ENCODE measurements at places on chromosomes 7 and 10. TPM values are rescaled to one million over a fixed set of nuclear protein-coding genes. Genes with fewer than 3 reads are reported as not detected.

Gene NUTM2A
- 1.3 TPM for polyA plus RNA-seq

Gene TMEM213
- polyA plus RNA-seq, result 96.9 TPM

Gene ACHE
- polyA plus RNA-seq, result 1.6 TPM

Gene FRAT2
- polyA plus RNA-seq, result 5.4 TPM

Gene CEP55
- 0.39 TPM for polyA plus RNA-seq

Gene PLAC9
- 49.9 TPM for polyA plus RNA-seq

Gene CALML3
- 15.9 TPM for polyA plus RNA-seq

Gene PNLIPRP3
- polyA plus RNA-seq, result not detected

Gene POT1
- 16.5 TPM for polyA plus RNA-seq

Gene RTKN2
- polyA plus RNA-seq, result 0.24 TPM

Gene GPR15LG
- not detected for polyA plus RNA-seq

DNA sequence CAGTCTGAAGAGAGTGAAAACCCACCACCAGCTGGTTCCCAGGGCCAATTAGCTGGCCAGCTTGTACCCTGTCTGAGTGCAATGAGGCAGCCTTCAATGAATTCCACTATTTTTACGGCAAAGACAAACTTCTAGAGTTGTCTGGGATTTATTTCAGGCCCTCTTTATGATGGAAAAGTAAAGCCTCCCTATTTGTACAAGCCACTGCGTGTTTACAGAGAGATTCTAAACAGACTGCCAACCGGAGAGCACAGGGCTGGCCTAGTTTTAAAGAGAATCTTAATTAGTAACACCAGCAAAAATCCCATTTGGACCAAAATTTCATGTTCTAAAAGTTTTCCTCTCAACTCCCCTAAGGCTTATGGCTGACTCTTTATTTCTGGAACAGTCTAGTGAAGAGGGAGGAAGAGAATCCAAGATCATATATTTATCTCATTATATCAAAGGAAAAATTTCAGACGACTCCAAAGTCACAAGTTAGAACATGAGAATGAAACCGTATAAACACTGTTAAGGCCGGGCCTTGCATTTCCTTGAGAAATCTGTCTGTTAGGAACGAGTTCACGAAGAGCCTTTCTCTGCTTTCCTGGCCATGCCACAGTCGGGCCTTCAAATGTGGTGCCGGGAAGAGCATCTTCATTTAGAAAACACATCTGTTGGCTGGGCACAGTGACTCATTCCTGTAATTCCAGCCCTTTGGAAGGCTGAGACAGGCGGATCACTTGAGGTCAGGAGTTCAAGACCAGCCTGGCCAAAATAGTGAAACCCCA is 724.6 kb upstream of the NRP1 start:
- no peak for DNase-seq

GRCh38 chr10:29859521-29860130 is 199.8 kb downstream of the JCAD start:
- no peak for DNase-seq

- DNase-seq, result no peak
These were observed 12.7 kb upstream of the ATP6V0E2 start for GRCh38 chr7:149860821-149861727.

DNA sequence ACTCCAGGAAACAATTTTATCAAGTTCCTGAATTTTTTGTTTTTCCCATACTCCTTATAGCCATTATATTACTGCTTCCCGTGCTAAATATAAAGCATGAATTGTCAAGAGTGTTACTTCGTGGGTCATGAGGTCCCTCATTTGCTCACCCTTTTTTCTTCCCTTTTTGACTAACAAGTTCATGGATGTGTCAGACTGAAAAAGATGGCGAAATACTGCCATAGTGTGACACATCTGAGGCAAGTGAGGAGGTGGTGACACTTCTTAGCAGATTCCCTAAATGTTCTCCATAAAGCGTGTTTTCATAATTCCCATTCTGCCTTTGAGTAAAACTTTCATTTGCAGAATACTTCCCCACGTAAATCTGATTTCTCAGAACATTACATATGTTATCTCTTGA is 269.6 kb upstream of the FZD1 start:
- DNase-seq, result no peak

GRCh38 chr10:93462371-93462770 is 19.8 kb downstream of the MYOF start:
- no peak for DNase-seq

DNA sequence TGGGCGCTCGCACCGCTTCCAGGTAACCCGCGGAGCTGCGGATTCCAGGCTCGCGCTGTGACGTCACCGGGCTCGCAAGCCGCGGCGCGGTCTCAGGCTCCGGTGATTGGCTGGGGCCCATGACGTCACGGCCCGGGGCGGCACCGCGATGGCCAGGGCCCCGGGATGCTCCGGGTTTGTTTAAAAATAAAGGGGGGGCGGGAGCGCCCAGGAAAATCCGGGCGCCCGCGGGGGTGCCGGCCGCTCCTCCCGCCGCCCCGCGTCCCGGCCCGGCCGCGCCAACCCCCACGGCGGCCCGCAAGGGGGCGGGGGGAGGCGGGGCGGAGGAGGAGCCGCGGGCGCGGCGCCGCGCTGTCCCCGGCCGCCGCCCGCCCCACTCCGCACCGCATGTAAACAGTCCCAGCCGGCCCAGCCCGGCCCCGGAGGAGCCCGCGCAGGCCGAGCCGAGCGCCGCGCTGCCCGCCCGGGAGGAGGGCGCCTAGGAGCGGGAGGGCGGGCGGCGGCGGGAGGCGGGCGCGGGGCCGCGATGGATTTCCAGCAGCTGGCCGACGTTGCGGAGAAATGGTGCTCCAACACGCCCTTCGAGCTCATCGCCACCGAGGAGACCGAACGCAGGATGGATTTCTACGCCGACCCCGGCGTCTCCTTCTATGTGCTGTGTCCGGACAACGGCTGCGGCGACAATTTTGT is at the start of gene MTURN:
MTURN (plus strand) TSS at position 376 of the 690 bp plus-strand sequence; CDS start at position 527, 151 bp downstream.
- peak; percentile 94 for DNase-seq

DNA sequence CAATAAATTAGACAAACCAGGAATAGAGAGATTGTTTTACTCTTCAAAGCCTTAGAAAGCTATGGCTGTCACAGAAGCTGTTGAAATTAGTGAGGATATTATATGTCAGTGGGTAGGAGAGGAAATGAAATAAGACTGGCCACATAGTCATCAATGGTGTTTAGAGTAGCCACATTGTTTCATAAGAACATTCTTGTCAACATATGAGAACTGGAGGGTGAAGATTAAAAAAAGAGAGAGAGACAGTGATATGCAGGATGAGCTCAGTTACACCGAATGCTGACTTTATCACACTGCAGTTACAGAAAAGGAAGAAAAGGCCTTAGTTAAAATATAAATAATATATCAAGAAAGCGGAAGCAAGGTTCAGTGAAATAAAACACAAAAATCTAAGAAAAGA is 412.0 kb downstream of the CNTNAP2 start:
- DNase-seq, result no peak

- DNase-seq, result peak; percentile 73
These were observed 123.3 kb downstream of the PRPF18 start for GRCh38 chr10:13709931-13710650.

DNA sequence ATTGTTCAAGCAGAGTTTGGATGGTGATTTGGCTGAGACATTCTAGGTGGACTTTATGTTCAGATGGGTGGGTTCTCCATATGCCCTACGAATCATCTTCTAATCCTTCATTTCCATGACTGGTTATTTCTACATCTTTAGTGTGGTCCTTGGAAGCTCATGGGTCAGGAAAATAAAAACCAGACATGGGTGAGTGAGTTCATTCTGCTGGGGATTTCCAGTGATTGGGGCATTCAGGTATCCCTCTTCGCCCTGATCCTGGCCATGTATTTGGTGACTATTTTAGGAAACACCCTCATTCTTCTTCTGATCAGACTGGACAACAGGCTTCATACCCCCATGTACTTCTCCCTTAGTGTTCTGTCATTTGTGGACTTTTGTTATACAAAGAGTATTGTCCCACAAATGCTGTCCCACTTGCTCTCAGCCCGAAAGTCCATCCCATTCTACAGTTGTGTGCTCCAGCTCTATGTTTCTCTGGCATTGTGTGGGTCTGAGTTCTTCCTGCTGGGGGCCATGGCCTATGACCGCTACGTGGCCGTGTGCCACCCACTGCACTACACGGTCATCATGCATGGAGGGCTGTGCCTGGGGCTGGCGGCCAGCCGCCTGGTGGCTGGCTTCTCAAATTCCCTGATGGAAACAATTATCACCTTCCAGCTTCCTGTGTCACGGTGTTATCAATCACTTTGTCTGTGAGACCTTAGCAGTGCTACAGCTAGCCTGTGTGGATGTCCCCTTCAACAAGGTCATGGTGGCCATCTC is 19.2 kb upstream of the OR6B1 start:
- DNase-seq, result no peak

DNA sequence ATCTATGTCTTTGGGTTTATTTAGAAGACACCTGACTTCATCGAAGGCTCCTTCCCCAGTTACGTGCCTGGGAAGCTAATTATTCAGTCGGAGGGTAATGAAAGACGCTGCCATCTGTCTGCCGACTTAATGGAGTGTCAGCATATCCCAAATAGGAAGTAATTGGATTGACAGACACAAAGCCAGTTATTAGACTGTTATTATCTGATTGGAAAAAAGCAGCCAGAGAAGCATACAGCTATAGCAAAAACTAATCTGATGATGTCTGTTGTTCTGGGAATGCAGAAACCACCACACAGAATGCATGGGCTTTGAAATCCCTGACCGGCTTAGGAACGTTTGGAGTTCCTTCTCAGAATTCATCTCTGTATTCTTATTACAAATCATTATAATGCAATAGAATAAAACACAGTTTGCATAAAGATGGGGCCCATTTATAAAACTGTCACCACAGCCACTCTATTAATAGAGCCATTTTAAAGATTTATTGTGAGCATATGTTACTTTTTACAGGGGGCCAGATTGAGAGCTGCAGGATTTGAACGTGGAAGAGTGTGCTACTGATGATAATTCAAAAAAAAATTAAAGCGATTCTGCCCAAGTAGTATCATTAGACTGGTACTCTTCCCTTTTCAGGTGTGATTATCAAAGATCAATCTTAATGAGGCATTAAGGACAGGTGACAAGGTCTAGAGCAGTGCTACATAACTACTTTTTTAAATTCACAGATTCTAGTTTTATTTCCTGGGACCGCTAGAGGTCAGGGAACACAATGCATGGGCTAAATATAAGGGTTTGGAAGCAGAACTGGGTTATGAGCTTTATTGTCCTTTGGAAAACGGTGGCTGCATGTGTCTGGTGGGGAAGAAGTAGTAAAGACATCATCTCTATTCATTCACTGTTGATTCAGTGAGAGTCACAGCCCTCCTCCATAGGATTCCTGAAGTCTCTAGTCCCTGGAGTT is 330.1 kb upstream of the LRGUK start:
- no peak for DNase-seq

- peak; percentile 22 for DNase-seq
These were observed 106.3 kb downstream of the GLRX3 start for GRCh38 chr10:130242513-130242912.

DNA sequence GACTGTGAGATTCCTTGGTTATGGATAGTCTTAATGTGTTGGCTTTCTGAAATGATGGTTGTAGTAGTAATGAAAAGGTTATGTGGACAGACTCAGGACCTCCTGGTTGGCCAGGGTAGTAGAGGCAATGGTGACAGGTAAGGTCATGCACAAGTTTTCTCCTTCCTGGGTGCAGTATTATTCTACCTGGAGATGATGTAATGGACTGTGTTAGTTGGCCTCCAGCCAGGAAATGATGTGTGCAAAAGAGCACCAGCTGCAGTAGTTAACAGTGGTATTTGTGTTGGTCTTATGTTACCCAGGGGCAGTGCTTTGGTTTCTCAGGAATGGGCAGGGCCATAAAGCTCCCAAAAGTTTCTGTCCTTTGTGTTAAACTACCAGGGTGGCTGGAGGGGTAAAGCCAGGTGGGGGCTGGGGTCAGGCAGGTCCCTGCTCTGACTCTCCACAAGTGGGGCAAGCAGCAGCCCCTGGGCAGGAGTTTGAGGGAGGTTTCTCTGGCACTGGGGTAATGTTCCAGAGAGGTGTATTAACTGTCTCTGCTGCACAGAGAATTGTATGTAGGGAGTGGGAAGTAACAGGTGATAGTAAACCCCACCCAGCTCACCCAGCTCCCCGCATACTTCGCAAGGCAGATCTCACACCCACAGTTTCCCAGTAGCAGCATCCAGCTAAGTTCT is 36.3 kb downstream of the GPR22 start:
- no peak for DNase-seq

- no peak for DNase-seq
These were observed 3.3 kb upstream of the MAP3K8 start for GRCh38 chr10:30430544-30431298.

GRCh38 chr7:65840446-65840845 is 32.4 kb upstream of the VKORC1L1 start:
- no peak for DNase-seq

GRCh38 chr7:86748843-86749719 is 105.4 kb downstream of the GRM3 start:
- DNase-seq, result no peak

- DNase-seq, result no peak
These were observed 78.7 kb downstream of the DNAJB6 start for GRCh38 chr7:157415486-157415885.

- DNase-seq, result no peak
These were observed 13.1 kb downstream of the FXYD4 start for GRCh38 chr10:43384252-43385221.

DNA sequence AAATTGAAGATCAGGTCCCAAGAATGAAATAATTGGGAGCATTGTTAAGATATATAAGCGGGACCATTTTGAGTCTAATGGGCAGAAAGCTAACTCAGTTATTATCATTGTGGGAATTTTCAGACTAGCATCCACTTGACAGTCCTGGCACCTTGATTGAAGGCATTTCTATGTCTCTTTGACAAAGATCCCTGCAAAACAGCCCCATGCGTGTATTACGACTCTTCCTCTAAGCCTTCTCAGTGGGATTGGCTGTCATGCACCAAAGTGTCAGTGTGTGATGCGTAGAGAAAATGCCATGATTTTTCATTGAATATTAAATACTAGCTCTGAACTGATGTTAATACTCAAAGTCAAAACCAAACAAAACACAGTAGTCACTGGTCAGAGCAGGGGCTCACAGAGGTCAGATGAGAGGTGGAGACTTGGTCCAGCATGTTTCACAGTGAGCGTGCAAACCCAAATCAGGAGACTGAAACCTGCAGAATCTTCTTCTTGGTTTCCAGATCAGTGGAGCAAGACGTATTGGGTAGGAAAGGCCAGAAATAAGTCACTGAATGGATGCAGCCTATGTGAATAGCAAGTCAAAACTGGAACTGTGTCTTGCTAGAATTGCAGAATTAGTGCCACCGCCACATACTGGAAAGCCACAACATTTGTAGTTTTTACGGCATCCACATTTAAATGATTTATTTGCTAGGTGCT is 303.6 kb upstream of the AKR1E2 start:
- no peak for DNase-seq

- DNase-seq, result peak; percentile 82
These were observed at the start of gene TRRAP for GRCh38 chr7:98878365-98879197. TRRAP (plus strand) TSS chr7:98878532; CDS start chr7:98881151, 2,619 bp downstream.

GRCh38 chr7:41696323-41696916 is 6.5 kb downstream of the INHBA start:
- DNase-seq, result peak; percentile 77

- no peak for DNase-seq
These were observed 17.9 kb upstream of the MNX1 start for GRCh38 chr7:157028199-157028903.
